ENCODE measurements at places on chromosomes 2 and 18.

DNA sequence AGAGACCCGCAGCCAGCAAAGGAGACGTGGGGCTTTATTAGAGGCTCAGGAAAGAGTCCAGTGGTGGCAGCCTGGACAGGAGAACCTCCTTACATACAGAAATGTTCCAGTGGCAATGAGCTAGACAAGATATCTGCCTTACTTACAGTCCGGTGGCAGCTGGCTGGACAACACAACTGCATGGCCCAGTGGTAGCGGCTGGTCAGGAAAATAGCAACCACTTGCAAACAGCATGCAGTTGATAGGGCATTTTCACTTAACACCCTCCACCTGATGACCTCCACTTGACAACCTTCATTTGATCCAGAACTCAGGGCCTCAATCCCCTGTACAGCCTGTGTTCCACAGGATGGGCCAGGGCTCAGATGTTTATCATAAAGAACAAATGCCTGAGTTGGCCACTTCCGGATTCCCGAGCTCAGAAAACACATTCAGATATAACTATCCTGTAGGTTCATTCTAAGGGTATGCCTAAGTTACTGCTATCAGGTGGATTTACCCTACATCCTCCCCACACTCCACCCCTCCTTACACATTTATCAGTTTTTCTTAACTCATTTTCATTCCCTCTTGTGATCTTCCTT is 63.3 kb upstream of the ITPRID2 start:
- DNase-seq, result no peak

- DNase-seq, result no peak
These were observed 35.5 kb downstream of the IL1R2 start for GRCh38 chr2:102027036-102027980.

- no peak for DNase-seq
These were observed 80.1 kb downstream of the LAMA1 start for GRCh38 chr18:7037470-7037869.

DNA sequence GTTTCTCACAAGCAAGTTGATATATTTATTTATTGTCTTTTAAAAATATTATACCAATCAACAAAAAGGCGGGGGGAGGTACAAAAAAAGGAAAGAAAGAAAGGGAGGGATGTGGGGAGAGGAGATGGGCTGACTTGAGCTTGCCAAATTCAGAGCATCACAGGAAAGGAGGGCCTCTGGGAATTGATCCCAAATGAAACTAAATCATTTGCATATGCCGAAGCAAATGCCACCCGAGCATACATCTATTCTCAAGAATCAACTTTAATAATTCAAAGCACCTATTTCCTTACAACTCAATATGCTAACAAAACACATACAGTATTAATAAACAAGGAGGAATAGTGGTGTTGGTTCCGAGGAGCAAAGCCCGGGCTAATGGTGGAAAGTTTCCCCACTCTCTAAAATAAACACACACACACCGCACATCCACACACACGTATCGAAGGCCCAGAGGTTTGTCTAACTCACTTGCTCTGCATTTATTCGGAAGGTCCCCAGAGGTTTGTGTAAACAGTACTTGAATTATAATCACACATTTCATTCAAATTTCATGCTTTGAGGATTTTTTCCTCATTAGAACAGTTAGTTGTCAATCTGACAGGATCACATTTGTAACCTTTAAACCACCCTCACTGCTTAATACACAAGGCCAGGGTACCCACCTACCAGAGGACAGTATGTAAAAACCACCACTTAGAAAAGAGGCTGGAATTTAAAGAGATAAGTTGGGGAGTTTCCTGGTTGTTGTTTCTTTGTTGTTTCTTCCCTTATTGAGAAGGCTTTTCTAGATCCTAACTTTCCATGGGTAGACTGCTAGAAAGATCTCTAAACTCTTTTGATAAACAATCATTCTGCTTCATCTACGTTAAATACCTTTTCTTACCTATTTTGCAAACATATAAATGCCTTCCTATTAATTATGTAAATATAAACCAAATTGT is 264.7 kb downstream of the TCF4 start:
- DNase-seq, result peak; percentile 67

GRCh38 chr2:68231061-68231372 is 21.3 kb downstream of the PPP3R1 start:
- DNase-seq, result no peak

DNA sequence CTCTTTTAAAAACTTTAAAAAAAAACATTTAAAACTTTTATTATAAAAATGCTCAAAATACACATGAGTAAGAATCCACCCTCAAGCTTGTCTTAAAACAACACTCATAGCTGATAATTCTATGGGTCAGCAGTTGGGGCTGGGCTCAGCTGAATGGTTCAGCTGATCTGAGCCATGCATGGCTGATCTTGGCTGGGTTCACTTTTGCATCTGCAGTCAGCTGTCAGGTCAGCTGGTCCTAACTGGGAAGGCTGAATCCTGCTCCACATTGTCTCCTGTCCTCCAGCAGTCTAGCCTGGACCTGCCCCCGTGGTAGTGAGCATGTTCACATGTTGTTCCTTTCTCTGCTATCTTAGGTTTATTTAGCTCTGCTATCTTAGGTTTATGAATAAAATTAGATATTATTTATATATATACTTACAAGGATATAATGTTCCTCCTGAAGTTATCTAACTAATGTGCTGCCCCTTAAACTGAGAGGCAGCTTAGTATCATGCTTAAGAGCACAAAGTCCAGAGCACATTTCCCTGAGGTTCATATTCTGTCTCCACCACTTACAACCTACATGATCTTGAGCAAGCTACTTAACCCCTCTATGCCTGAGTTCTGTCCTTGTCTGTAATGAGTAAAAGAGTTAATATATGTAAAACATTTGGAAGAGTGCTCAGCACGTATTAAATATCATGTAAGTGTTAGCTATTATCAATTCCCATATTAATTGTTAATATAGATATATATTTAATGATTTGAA is 309.4 kb downstream of the PTPRM start:
- DNase-seq, result no peak

- DNase-seq, result no peak
These were observed 346.0 kb downstream of the ARHGAP15 start for GRCh38 chr2:143475041-143475776.

GRCh38 chr18:58338961-58339592 is 289.8 kb downstream of the ALPK2 start:
- no peak for DNase-seq

DNA sequence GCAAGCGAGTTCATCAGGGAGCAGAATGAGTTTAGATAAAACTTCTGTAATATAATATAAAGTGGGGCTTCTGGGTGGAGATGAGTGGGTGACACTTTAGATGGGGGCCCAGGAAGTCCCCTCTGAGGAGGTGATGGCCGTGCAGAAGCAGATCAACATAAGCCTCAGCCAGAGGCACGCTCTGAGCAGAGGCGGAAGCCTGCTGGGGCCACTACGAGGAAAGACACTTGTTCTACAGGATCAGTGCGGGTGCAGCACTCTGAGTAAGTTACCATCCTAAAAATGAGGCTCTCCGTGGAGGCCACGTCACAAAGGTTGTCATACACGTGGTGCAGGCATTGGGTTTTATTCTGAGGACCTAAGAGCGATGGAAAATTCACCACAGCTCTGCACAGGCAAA is 22.3 kb downstream of the TMEM18 start:
- DNase-seq, result no peak

DNA sequence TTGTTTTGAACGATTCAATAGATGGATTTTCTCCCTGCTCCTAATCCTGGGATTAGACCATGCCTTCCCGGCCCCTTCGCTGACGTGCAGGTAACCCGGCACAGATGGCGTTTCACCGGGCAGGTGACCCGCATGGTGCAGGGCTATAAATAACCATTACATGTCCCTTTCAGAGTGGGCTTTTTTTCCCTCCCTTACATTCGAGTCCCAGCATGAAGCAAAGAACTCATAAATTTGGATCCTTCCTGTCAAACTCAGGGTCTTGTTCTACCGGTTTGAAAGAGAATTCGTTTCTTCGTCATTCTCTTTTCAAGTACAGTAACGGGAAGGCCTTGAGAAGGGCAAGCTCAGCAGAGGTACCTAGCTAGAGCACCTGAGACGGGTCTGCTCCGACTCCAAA is 46.1 kb downstream of the EDAR start:
- no peak for DNase-seq

DNA sequence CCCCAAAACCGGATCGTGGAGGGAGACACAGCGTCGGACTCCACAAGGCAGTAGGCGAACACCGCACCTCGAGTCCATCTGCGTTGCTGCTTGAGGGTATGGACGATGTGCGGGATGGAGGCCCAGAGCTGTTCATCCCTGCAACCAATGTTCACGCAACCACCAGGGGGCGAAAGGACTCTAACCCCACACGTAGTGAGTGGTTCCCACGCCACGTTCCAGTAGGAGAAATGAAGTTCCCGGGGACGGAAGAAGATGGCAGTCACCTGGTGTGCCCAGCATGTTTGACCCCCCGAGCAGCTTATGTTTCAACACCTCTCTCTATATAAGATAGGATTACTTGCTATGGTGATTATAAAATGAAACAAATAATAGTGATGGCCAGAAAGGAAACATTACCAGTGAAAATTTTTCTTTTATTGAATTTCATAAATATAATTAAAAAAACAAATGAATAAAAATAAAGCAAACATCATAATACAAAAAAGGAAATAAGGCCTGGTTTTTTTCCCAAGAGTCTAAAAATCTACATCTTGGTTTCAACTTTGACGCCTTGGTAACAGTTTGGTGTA is 184.3 kb downstream of the SH3BP4 start:
- DNase-seq, result peak; percentile 76

- DNase-seq, result peak; percentile 52
These were observed 24.2 kb downstream of the ITGB1BP1 start for GRCh38 chr2:9398881-9399780.

- DNase-seq, result no peak
These were observed 281.0 kb downstream of the SRBD1 start for GRCh38 chr2:45330108-45330507.

DNA sequence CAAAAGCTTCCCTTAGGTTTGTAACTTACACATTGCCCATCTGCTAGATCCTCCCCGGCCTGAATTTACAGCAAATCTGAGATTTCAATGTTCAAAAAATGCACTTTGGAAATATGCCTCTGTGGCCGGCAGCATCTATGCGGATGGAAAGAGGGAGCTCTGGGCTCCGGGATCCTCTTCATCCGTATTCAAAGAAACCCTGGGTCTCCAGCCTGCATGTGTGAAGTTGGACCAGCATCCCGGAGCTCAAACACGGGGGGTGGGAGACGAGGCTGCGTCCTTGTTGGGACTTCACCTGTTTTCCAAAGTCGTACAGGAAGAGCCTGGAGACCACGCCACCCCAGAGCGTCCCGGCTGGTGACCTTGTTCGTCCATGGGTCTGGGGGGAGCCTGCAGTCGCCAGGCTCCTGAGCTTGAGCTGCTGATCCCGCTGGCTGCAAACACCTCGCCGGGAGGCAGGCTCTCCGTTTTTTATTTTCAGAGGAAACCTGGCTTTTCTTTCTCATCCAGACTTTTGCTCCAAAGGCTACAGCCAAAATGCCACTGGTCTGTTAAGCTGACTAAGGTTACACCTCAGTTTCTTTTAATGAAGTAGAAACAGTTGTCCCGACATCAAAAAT is 77.4 kb downstream of the PTGR3 start:
- DNase-seq, result no peak

DNA sequence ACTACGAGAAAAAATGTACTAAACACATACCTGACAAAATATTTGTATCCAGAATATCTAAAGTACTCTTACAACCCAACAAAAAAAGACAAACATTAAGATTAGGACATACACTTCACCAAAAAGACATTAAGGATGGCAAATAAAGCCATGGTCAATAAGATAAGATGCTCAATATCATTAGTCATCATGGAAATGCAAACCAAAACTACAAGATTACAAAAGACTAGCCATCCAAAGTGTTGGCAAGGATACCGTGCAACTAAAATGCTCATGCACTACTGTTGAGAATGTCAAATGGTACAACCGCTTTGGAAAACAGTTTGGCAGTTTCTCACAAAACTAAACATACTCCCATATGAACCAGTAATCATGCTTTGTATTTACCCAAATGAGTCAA is 29.7 kb downstream of the MAP3K2 start:
- DNase-seq, result no peak

- no peak for DNase-seq
These were observed 35.5 kb upstream of the SLC35F5 start for GRCh38 chr2:113791697-113792590.

DNA sequence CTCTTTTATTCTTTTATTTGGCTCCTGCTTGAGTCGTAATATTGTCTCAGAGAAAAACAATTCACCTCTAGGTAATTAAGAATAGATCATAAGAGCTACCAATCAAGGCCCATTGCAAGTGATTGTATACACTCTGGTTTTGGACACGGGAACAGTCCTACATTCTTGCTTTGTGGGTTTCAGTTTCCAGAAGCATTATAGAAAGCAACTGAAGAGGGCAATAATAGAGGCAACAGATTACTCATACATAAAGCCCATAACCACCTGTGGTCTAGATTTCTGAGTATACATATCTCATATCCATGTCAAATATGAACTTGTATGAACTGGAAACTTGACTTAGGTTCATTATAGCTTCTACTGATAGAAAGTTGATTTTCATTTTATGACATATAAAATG is 65.4 kb downstream of the DIS3L2 start:
- DNase-seq, result no peak

GRCh38 chr2:47311764-47312490 is 91.0 kb upstream of the MSH2 start:
- no peak for DNase-seq

DNA sequence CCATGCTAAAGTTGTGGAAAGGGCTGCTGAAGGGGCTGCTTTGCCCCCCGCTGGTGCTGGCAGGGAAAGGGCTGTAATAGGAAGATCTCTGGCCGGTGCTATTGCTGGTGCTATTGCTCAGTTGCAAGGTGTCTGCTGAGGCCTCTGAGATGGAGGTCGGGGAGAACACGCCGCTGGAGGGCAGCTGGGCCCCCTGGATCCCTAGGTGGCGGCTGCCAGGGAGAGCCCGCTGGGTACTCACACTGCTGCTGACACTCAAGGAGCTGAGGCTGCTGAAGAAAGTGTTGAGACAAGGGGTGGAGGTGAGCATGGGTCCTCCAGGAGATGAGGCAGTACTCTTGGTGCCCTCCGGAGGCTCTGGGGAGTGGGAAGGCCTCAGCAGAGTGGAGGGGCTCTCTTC is 4.2 kb downstream of the FOXI3 start:
- no peak for DNase-seq

- DNase-seq, result no peak
These were observed 8.8 kb upstream of the SNED1 start for GRCh38 chr2:240989451-240990265.

DNA sequence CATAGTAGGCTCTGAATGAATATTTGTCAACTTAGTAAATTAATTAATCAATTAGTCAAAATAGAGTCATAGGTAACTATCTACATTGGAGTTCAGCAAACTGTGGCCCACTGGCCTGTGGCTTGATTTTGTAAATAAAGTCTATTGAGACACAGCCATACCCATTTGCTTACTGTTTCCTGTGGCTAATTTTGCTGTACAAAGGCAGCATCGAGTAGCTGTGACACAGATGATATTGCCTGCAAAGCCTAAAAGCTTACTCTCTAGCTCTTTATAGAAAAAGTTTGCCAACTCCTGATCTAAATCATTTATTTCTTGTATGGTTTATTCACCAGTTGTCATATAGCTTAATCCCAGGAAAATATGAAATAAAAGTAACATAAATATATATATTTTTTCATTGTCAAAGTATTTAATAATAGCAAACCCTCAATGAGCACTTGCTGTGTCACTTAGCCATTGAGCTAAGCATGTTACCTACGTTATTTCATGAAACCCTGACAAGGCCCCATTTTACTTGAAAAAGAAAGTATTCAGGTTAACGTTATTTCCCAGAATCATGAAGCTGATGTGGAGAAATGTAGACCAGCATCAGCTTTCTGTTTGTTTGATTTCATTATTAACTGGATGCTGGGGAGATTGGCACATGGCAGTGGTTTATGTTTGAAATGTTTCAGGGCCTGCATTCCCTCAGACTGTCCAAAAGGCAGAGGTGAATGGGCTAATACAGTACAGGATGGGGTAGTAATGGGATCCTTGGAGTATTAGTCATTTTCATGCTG is 69.6 kb downstream of the ICOS start:
- no peak for DNase-seq
